ENCODE measurements at places on chromosomes 16 and 17.

DNA sequence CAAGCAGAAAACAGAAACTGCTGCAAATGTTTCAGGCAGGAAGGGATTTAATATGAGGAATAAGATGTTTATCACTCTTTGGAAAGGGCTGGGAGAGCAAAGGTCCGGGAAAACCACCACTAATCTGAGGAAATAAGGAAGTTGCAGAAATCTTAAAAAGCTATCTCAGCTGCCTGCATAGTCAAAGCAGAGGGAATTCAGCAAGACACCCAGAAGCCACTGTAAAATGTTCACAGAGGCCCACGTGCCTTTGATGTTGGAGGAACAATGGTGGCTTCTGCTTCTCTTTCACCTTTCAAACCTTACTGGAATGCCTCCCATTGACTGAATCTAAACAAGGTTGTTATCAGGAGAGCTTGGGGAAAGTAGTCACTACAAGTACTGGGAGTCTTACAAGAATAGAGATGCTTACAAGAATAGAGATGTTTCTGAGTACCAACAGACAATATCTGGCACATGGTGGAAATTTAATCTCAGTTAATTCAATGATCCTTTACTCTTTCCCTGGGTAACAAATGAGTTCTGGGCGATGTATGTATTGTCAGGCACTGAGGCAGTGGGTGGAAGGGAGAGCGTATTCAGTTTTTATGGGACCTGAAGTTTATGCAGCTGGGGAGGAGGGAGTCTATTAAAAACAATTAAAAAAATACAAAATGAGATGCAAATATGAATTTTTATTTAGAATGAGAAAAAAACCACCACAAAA lies 56.1 kb upstream of the MED13 start:
- DNase-seq: no peak

DNA sequence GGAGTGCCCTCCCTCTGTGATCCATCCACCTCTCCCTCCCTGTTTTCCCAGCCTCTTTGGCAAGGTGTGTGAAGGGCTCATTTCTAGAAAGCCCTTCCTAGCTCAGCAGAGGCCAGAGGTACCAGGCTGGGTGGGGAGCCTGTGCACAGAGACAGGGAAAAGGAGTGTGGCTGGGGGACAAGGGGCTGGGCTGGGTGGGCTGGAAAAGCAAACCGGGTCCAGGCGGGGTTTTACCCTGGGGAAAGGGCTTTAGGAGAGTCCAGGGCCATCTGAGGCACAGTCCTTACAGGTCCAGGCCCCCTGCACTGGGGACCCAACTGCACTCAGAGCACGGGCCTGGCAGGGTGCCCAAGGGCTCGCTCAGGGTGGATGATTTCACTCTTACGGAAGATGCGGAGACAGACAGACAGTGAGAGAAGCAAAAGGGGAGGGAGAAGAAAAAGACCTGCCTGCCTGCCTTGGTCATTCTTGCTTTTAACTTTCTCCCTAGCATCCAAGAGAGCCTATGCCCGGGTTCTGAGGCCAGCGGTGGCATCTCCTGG lies 7.0 kb downstream of the CRHR1 start:
- no peak for DNase-seq

- no peak for DNase-seq
Observed at GRCh38 chr17:60748204-60748603, 70.6 kb downstream of the BCAS3 start.

DNA sequence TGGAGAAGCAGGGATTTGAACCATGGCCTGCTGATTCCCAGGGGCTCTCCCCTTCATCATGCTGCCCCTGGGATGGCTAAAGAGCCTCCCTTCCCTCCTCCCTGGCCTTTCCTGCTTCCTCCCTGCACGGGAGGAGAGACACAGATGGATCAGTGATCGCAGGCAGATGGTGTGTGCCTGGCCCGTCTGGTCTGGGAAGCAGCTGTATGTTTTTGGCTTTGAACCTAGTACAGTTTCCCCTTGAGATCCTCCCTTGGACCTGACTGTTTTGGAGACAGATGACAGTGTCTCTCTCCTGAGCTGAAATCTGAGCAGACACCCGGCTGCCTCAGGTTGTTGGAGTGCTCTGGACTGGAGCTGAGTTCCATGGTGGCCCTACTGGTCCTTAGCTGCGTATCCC lies 29.0 kb upstream of the ATP2C2 start:
- DNase-seq: no peak

DNA sequence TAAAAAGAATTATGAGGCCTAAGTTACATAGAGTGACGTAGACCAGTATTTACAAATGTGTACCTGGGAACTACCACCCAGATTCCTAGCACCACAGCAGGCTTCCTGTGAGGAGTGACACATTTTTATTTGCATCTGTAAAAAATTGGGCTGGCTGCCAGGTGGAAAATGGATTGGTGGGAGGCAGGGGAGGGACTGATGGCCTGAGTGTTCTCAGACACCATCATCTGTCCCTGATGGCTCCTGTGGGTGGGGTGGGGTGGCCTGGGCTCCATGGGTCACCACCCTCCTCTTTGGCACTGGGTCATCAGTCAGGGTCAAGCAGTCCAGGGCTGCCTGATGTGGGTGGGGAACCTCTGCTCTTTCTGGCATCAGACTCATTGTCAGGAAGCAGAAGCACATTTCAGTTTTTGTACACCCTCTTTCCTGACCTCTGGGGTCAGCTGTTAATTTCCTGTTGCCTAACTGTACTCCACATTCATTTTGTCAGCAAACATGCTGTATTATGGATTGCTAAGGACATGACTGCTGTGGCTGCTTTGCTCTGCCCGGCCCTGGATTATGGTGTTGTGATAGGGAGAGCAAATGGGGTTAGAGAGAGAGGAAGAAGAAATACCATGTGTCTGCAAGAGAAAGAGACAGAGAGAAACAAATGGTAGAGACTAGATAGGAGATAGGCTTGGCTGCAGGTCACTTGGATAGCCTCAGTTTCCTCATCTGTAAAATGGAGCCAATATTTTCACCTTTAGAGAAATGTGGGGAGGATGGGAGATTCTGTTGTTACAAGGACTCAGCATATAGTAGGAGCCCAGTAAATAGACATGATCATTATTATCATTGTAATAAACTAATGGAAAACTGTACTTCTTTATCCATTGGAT lies 11.6 kb upstream of the MFAP4 start:
- DNase-seq: no peak

DNA sequence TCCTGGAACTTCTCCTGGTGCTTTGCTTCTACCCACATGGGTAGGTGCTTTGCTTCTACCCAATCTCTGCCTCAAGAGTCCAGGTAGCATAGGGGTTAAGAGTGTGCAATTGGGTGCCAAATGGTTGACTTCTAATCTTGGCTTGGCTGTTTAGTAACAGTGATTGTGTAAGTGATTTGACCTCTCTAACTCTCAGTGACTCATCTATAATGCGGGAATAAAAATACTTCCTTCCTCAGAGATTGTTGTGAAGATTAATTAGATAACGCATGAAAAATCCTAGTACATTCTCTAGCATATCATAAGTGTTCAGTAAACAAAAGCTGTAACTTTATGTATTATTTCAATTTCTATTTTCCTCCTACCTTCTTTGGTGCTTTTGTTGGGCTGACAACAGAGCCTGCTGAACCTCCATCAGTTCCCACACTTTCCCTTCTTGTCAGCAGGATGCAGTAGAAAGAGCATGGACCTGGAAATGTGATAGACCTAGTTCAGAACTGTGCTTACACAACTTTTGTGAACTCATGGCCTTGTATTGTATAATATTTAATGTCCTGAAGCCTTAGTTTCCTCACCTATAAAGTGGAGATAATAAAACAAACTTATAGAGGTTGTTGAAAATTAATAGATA lies 72.9 kb upstream of the SMIM36 start:
- DNase-seq: no peak

GRCh38 chr17:50090071-50090470 lies 5.1 kb upstream of the PDK2 start:
- no peak for DNase-seq

DNA sequence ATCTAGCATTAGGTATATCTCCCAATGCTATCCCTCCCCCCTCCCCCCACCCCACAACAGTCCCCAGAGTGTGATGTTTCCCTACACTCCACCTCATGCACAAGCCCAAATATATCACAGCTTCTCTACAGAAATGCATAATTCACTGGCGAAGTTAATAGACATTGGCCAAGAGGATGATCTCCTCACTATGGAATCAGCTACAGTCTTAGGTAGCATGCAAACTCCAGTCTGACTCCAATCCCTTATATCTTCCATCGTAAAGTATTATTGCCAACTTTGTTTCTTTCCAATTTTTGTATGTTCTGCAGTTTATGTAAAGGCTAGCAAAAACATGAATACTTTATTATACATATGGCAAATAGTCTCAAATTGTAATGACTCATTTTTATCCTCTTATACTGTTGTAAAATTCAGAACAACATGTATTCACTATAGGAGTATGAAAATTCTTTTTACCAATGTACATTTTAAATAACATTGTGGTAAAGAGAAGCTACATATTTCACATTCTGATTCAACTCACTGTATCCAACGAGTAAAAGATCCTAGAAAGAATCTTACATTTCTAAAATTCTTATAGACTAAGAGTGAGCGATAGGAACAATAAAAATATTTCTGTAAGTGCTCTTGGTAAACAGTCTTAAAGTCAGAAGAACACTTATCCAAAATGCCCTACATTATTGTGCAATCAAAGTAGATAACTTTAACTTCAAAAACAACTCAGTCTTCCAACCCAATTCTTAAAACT lies 871 bp downstream of the ABCA8 start:
- no peak for DNase-seq

DNA sequence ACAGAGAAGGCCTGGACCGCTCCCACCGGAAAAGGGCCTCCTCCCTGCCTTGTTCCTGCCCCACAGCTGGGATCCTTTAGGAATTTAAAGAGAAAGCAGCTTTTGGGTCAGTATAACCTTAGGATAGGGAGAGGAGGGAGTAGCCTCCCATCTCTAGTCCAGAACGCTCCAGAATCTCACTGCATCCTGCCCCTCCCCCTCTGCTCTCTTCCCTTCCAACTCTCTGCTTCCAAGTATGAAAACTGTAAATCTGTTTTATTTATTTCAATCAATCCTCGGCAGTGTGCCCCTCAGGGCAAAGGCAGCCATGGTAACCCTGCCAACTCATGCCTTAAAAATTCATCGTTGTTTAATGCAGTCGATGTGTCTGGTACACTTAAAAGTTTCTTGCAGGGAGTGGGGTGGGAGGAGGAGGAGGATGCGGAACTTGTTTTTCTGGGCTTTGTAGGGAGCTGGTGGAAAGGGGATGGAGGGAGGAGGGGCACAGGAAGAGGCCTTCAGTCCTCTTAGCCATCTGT lies 21.2 kb upstream of the MTSS2 start:
- no peak for DNase-seq

DNA sequence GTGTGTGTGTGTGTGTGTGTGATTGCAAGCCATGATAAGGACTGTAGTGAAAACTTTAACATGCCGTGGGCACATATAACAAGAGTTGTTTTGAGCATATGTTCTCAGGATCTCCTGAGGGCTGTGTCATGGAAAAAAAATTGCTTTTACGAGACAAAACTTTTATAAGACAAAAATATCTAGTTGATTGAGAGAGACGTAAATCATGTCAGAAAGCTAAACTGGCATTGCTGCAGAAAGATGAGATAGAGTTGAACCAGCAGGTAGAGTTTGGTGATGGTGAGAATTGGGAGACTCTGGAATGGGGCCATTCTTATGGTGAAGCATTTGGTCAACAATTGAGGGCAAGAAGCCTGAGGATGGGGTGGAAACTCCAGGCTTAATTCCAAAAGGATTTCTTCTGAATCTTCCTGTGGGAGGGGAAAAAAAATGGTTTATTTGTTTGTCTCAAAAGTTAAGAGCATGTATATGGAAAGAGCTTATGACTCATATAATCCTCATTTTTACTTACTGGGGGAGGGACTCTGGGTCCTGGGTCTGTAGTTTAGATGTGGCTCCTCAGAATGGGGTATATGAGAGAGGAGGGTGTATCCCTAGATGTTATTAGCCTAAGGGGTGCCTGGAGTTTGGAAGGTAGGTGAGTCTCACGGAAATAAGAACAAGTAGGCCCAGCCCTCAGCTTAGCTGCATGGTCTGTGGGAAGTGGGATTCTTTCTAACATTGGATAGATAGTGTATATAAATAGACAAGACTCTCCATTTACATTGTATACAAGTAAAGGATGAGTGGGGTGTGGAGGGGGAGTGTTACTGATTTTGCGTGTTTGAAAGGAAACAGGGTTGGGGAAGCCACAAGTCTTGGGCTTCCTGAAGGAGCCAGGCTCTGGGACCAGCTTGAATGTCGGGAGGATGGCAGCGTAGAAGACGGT lies 7.1 kb downstream of the MINK1 start:
- no peak for DNase-seq

- DNase-seq: no peak
Observed at GRCh38 chr16:73037331-73037745, 10.6 kb downstream of the ZFHX3 start.

DNA sequence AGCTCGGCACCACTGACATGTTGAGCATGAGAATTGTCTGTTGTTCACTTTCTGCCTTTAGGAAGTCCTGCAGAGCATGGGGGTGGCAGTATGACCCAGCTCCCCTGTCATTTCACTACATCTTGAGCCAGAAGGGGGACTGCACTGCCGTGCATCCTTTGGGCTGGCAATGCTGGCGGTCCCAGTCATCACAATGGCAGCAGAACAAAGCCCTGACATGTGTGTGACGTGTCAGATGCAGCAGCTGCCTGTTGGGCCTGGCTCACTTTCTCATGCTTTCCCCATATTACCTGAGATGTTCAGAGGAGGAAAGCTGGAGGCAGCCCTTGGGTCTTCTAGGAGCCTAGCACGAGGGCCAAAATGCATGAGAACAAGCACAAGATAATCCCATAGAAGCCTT lies 6.3 kb upstream of the ABAT start:
- no peak for DNase-seq

DNA sequence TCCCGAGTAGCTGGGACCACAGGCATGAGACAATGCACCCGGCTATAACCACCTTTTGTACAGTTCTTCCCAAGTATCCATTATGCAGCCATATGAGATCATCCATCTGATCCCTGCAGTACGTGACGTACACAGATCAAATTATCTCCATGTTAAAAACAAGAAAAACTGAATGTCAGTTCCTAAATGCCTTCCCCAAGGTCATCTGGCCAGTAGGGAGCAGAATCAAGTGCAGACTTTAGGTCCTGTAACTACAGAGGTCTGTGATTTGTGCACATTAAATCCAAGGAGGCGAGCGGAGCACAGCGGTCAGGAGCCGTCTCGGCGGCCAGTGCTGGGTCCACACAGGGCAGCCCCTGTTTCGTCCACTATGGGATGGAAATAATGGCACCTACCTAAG lies 23.7 kb downstream of the ZCCHC14 start:
- DNase-seq: no peak

- DNase-seq: no peak
Observed at GRCh38 chr17:29629839-29630238, 7.1 kb upstream of the CORO6 start.

- no peak for DNase-seq
Observed at GRCh38 chr17:72134608-72135394, 14.0 kb downstream of the SOX9 start.

GRCh38 chr17:50816271-50816670 lies 19.1 kb upstream of the WFIKKN2 start:
- no peak for DNase-seq

GRCh38 chr17:37284191-37284590 lies 91.6 kb upstream of the C17orf78 start:
- no peak for DNase-seq

DNA sequence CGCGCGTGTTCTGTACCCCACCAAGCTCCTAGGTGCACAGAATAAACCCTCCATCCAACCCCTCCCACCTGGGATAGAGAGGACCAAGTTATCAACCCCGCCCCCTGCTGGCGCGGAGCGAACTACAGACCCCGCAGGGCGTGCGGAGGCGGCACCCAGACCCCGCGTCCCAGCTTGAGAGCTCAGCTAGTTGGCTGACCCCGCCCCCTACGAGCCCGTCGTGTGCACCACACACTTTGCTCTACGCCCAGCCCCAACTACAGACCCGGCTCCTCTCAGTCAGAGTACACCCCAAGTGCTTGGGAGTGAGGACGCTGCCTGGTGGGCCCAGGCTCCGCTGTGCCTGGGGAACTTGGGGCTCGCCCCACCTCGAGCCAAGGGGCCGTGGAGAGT lies 1.5 kb downstream of the GRIN2A start:
- peak; percentile 44 for DNase-seq

Measured in D721Med (cell line).